ENCODE measurements at places on chromosomes 3 and 15. TPM values are rescaled to one million over a fixed set of nuclear protein-coding genes. Genes with fewer than 3 reads are reported as not detected.

The IQGAP1 gene
- 194 TPM for polyA plus RNA-seq

The SLC22A13 gene
- not detected for polyA plus RNA-seq

The RTP3 gene
- not detected for polyA plus RNA-seq

The SPESP1 gene
- 5.5 TPM for polyA plus RNA-seq

The PTX3 gene
- 7.0 TPM for polyA plus RNA-seq

The TGM4 gene
- polyA plus RNA-seq, result not detected

The LYZL4 gene
- not detected for polyA plus RNA-seq

The PEX11A gene
- polyA plus RNA-seq, result 6.1 TPM

The ARL8B gene
- polyA plus RNA-seq, result 67.3 TPM

The MNS1 gene
- not detected for polyA plus RNA-seq

The ZMYND10 gene
- polyA plus RNA-seq, result not detected

The LRRC31 gene
- polyA plus RNA-seq, result not detected

The CHRNA7 gene
- polyA plus RNA-seq, result 2.7 TPM

DNA sequence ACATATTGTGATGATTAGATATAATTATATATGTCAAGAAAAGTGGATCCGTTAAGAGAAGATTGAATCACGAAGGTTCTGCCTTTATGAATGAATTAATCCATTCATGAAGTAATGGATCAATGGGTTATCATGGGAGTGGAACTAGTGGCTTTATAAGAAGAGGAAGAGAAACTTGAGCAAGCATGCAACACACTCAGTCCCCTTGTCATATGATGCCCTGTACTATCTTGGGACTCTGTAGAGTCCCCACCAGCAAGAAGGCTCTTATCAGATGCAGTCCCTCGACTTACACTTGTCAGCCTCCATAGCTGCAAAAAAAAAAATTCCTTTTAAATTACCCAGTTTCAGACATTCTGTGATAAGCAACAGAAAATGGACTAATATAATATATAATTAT lies 301.9 kb downstream of the RAP2B start:
- no peak for DNase-seq

GRCh38 chr15:69782809-69783208 lies 314.9 kb downstream of the TLE3 start:
- no peak for DNase-seq

DNA sequence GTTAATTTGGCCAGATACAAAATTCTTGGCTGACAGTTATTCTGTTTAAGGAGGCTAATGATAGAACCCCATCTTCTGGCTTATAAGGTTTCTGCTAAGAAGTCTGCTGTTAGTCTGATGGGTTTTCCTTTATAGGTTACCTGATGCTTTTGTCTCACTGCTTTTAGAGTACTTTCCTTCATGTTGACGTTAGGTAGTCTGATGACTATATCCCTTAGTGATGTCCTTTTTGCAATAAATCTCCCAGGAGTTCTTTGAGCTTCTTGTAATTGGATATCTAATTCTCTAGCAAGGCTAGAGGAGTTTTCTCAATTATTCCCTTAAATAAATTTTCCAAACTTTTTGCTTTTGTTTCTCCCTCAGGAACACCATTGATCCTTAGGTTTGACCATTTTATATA lies 114.1 kb upstream of the CDIN1 start:
- DNase-seq, result no peak

DNA sequence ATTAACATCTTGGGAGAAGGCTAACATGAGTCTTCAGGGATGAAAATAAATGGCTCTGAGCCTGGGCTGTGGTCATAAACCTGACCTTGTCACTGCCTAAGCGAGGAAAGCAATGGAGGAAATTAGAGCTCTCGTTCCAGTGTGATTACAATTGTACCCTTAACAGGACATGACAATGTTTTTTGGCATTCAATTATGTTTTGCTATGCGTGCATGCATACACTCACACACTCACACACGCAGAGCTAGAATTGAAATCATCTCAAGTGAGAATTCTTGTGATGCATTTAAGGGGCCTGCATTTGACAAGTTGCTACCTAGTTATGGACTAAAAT lies 24.1 kb downstream of the ZNF80 start:
- DNase-seq, result no peak

GRCh38 chr3:62445275-62445674 lies 71.9 kb upstream of the FEZF2 start:
- DNase-seq, result no peak

GRCh38 chr15:53251996-53252395 lies 461.9 kb upstream of the ONECUT1 start:
- no peak for DNase-seq

DNA sequence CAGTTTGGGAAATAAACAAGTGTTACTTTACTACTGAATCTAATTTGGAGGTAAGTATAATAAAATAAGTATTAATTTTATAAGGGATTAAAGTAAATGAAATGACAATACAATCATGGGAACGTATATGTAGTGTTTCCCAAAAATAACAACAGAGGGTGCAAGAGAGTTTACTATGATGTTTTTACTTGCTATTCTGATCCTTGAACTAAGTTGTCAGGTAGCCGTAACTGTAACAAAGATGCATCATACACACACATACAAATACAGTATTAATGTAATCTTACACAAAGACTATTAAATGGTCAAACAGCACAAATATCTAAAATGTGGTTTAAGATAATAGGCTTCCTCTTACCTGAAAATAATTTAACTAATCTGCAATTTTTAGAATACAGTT lies 311.4 kb downstream of the TBC1D5 start:
- DNase-seq, result peak; percentile 28

DNA sequence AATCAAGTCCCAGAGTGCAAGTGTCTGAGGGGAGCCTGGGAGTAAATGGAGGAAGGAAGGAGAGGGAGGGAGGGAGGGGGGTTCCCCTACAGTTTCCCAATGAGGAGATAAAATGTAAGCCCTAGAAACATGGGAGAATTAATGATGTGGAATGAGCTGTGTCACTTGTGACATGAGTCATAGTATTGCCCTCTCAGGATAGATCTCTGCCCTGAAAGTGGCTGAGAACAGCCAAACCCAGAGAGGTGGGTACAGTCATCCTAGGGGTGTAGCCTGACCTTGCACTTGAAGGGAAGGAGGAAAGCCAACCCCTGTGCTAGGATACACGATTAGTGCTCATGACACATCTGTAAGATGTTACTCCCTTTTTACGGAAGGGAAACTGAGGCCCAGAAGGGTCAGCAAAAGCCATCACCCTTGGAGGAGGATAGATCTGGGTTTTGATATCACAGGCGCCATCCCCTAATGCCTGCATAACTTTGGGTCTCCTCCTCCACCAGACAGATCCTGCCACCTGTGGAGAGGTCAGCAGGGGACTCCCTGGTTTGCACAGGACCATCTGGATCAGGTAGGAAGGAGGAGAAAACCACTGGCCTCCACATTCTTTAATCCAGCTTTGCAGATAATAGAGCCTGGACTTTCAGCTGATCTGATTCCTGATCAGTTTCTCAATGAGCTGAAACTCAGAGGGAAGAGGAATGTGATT lies 23.1 kb upstream of the USP3 start:
- no peak for DNase-seq

DNA sequence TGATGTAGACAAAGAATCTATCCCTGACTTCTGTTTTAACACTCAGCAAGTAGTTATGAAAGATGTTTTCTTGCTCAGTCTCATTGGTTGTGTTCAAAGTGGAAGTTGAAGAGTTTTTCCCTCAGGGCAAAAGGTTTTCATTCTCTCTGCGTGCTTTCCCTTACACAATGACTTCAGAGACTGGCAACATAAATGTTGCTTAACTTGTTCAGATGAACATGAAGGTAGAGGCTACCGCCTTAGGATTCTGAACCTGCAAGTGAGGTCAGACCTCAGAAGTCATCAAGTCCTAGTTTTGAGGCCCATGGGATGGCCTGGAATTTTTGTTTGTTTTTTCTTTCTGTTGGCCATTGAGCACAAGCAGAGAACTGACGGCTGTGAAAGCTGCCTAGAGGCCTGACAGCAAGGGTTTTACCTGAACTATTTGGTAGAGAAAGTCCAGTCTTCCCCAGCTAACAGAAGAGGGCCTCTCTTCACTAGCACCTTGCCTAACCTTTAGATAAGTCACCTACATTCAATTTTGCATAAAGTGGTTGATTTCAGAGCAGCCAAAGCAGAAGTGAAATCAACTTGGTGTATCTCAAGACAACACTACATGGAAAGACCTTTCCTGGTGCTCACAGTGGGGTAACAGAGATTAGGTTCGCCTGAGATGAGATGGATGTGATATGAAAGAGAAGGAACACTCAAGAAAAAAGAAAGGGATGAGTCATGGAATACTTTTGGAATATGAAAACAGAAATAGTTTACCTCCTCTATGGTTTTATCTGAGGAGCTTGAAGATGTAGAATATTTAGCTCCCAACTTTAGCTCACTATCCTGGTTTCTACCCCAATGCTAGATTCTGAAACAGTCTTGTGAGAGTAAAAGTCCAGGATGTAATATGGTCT lies 53.6 kb upstream of the AP4E1 start:
- no peak for DNase-seq

- DNase-seq, result no peak
Measured at GRCh38 chr15:27865323-27865922, 233.7 kb downstream of the OCA2 start.

- DNase-seq, result no peak
Measured at GRCh38 chr3:39132096-39133092, 21.0 kb downstream of the CSRNP1 start.

GRCh38 chr15:98560338-98560737 lies 88.0 kb upstream of the IGF1R start:
- no peak for DNase-seq

DNA sequence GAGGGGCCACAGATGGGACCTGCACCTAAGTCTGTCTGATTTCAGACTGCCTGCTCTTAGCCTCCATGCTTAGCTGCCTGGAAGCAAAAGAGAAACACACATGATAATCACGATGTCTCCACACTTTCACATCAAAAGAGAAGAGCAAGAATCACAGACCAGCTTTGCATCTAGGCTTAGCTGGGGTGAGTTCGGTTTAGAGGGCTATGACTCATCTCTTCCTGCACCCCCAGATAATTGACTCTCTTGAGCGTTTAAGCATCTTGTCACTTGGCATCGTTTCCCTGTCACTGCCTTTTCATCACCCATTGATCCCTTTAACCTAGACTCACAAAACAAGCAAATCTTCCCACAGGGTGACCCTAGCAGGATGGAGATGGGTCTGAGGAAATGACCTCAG lies 124.0 kb downstream of the NTRK3 start:
- DNase-seq, result no peak

DNA sequence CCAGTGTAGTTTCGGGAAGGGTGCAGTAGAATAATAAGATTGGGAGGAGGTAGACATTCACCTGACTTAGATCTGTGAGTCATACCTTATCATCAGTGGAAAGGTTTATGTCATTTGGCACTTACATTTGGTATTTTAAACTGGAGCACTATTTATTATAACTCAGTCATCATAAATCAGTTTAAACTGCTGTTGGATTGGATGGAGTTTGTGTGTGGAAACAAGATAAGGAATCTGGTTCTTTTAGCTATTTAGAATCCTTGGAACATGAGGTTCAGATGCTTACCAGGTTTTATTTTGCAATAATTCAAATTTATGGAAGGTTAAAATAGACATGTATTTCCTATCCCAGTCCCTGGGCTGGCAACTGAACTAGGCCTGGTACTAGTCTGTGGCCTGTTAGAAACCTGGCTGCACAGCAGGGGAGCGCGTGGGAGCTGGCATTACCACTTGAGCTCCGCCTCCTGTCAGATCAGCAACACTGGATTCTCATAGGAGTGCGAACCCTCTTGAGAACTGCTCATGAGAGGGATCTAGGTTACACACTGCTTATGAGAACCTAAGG lies 34.5 kb downstream of the ZFAND6 start:
- DNase-seq, result no peak

- peak; percentile 68 for DNase-seq
Measured at GRCh38 chr15:23642413-23643044, 5.1 kb downstream of the MAGEL2 start.

DNA sequence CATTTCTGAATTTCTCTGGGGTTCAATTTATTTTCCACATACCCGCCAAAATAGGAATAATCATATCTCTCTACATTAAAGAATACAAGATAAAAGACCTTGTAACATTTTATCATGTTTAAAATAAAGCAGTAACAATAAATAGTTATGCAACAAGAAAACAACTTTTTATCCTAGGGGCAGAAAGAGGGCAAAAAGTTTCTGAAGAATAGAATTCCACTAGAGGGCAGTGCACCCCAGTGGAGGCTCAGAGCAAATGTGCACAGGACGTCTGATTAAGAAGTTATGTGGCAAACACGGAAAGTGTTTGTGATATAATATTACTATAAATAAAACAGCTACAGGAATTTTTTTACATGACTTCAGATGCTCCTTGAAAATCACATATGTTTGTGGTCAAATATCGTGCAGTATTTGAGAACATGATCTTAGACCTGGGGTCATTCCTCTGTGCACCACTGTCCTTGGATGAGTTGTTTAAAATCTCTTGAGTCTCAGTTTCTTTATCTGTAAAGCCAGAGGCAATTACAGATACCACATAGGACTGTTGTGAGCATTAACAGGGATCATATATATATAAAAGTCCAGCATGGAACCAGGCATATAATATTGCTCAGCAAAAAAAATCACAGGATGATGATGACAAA lies 13.2 kb upstream of the PIK3R4 start:
- DNase-seq, result peak; percentile 54

GRCh38 chr15:31405200-31405920 lies 78.7 kb downstream of the KLF13 start:
- no peak for DNase-seq

- no peak for DNase-seq
Measured at GRCh38 chr15:92184142-92184541, 209.5 kb upstream of the ST8SIA2 start.

GRCh38 chr3:180530276-180530675 lies 71.7 kb upstream of the TTC14 start:
- no peak for DNase-seq

GRCh38 chr3:142433110-142433509 lies 14.7 kb downstream of the XRN1 start:
- no peak for DNase-seq

DNA sequence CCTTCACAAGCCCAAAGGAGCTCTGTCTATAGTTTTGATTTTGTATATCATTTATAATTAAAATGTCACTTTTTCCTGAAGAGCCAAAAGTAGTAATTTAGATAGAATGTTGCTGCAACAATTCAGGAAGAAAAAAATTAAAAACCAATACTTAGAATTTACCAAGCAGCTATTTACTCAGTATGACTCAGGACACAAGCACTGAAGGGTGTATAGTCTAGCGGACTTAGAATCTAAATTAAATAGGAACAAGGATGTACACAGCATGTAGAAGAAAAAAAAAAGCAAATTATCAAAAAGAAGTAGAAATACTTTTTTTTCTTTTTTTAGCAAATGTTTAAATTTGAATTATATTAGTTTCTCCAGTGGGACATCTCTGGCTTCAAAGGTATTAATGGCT lies 31.6 kb downstream of the PGBD4 start:
- DNase-seq, result no peak

DNA sequence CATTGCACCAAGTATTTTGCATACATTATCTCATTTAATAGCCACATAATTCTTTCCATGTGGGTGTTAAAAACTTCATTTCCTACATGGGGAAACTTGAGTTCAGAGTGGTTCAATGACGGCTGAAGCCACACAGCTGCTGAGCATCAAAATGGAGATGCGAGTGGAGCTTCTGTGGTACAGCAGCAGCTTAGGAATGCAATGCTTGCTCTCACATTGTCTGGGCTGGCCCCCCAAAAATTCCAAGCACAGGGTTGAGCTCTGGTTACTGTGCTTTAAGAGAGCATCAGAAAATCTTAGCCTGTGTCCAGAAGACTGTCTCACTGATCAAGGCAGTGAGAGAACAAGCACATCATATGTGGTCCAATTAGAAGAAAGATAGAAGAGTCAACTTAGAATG lies 57.4 kb upstream of the GADL1 start:
- no peak for DNase-seq

- no peak for DNase-seq
Measured at GRCh38 chr15:88792342-88793282, 10.6 kb upstream of the ACAN start.
